ENCODE measurements at places on chromosomes 7 and 10. TPM values are rescaled to one million over a fixed set of nuclear protein-coding genes. Genes with fewer than 3 reads are reported as not detected.

The ADAP1 gene
- polyA plus RNA-seq: 1.1 TPM

The KIAA1549 gene
- 4.7 TPM for polyA plus RNA-seq

The ADCYAP1R1 gene
- polyA plus RNA-seq: not detected

The NUDCD3 gene
- 44.3 TPM for polyA plus RNA-seq

The MLXIPL gene
- 1.8 TPM for polyA plus RNA-seq

DNA sequence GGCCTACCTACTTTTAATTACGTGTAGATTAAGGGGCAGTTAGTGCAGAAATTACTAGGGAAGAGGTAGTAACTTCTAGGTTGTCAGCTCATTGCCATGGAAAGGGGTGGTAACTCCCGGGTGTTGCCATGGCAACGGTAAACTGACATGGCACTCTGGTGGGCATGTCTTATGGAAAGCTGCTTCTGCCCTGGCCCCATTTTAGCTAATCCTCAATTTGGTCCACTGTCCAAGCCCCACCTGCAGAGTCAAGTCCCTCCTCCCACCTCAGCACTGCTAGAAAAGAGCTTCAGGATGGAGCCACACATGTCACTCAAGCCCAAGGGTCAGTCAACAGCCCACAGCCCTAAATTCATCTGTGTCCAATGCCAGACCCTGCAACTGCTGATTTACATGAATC, 7.5 kb upstream of the ZKSCAN1 start:
- DNase-seq: no peak

DNA sequence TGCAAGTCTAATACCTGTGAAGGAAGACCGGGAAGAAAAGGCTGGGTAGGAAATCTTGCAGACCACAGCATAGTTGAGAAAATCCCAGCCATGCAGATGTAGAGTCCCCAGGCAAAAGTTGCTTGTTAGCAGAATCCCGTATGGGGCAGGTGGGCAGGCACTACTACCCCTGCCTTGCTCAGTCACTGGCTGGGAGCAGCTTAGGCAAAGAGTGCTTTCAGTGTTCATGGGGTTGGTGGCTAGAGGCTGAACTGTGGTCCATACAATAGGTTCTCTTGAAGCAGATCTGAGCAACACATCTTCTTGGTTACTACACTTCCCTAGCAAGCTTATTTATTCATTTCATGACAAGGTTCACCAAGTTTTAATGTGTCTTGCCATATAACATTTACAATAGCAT, 92.6 kb downstream of the AHCYL2 start:
- no peak for DNase-seq

GRCh38 chr7:142482891-142483658, 225.2 kb upstream of the PRSS58 start:
- peak; percentile 25 for DNase-seq

DNA sequence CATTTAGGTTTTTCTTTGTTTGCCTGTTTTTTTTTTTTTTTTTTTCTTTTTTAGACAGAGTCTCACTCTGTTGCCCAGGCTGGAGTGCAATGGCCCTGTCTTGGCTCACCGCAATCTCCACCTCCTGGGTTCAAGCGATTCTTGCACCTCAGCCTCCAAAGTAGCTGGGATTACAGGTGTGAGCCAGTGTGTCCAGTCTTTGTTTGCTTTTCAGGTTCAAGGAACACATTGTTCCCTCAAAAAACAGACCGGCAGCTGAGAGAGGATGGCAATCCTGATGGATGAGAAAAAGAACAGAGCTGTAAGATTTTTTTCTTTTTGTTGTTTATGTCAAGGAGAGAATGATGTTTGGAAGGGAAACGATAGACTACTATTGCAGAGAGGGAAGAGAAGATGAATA, 23.3 kb upstream of the RHOBTB1 start:
- no peak for DNase-seq

DNA sequence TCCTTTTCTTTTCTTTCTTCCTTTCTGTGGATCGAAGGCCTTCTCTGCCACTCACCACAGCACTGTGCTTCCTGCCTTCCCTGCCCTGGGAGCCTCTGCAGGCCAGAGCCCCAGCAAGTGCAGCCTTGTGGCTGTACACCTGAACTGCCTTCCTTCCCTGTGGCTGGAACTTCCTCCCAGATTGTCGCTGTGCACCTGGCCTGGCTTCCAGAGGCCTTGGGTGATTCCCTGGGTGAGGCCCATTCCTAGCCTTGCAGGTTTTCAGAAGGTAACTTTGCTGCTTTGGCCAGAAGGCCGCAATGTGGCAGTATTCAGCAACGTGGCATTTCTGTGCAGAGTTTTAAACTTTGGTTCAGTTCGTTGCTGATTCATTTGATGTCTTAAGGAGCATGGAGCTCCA, 50.1 kb upstream of the RASGEF1A start:
- no peak for DNase-seq

DNA sequence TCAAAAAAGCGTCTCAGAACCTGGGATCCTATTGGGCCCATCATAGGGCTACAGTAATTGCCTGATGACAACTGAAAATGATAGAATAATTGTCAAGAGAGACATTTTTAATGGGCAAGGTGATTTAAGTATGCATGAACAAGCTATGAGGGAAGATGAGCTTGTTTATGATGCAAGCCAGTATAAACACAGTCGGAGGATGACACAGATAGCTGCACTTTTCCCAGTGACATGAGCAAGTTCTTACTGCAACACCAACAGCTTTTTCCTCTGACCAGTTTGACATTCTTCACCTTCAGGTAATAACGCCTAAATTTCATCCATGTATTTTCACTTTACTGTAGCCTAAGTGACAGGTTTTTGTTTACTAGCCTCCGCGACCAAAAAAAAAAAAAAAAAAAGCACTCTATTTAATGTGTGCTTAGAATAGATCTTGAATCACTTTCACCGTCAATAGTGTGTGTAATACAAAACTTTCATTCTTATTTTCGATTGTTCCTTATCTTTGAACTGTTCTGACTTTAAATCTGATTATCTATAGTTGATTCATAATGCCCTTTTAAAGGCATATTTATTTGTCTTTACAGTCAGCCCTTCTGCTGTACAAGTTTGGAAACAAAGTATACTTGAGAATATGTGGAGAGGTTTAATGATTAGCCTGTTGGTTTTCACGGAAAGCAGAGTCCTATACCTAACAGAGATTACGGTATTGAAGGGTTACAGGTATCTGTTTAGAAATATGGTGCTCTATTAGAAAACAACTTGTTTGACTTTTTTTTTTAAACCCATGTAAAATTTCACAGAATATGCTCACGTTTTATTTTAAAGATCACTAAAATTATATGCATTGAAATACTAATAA, 1.7 kb downstream of the FOXP2 start:
- DNase-seq: no peak

- no peak for DNase-seq
Observed at GRCh38 chr7:26153241-26153822, 1.3 kb downstream of the NFE2L3 start.

- DNase-seq: no peak
Observed at GRCh38 chr10:52082307-52082706, 231.8 kb upstream of the DKK1 start.

- no peak for DNase-seq
Observed at GRCh38 chr7:50310956-50311355, 6.4 kb downstream of the IKZF1 start.

DNA sequence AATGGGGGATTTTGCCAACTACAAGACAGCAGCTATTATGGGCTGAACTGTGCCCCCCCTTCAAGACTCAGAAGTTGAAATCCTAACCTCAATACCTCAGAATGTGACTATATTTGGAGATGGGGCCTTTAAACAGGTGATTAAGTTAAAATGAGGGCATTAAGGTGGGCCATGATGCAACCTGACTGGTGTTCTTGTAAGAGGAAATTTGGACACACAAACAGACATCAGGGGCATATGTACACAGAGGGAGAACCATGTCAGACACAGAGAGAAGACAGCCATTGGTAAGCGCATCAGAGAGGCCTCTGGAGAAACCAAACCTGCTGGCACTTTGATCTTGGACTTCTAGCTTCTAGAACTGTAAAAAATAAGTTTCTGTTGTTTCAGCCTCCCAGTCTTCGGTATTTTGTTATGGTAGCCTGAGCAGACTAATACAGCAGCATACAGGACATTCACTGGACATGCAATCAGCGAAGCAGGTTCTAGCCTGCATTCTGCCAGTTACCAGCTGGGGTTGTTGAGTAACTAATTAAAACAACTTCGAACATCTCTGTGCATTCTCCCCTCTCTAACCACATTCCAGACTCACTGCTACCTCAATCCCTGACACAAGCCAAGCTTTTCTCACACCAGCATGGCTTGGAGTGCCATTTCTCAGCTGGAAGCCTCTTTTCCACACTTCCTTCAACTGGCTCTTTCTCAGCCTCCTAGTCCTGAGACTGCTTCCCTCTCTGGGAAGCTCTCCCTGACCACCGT, 141.4 kb downstream of the DOCK4 start:
- no peak for DNase-seq
